ENCODE measurements at places on chromosomes 16 and 17.

- H3K36me3 ChIP-seq = no peaks in the 10 kb centered on the region
- H3K4me3 ChIP-seq = no peak overlapping the region
- H3K27me3 ChIP-seq = no peaks in the 10 kb centered on the region
- H3K4me1 ChIP-seq = no peaks in the 10 kb centered on the region
- no peak overlapping the region for H3K27ac ChIP-seq
Observed at GRCh38 chr16:64580558-64580957, 541.3 kb downstream of the CDH11 start.

DNA sequence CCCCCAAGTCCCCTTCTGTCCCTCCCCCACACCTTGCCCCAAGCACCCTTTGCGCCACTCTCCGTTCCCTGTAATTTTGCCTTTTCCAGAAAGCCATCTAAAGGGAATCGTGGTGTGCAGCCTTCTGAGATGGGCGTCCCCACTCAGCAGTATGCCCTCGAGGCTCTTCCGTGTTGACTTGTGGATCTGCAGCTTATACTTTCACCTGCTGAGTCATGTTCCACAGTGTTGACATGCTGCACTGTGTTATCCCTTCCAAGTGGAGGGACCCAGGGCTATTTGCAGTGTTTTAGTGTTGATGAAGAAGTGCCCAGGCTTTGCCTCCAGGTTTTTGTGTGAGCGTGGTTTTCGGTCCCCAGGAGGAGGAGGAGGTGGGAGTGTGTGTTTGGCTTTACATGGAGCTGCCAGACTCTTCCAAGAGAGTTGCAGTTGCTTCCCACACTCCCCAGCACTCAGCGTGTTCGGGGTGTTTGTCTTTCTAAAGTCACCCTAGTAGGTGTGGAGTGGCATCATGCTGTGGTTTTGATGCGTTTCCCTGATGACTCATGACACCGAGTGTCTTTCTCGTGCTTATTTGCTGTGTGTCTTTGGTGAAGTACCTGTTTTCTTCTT, 32.1 kb upstream of the JPT2 start:
- no peaks in the 10 kb centered on the region for H3K27me3 ChIP-seq
- H3K36me3 ChIP-seq = peaks cover 23% of the 10 kb centered on the region
- no peak overlapping the region for H3K27ac ChIP-seq
- H3K4me1 ChIP-seq = 0 out of 2 replicates have a peak, but pooled peaks cover 2% of the 10 kb centered on the region
- no peak for DNase-seq

- no peaks in the 10 kb centered on the region for H3K27me3 ChIP-seq
- DNase-seq = no peak
- H3K36me3 ChIP-seq = no peaks in the 10 kb centered on the region
- peaks cover 7% of the 10 kb centered on the region for H3K4me1 ChIP-seq
- no peak overlapping the region for H3K27ac ChIP-seq
Observed at GRCh38 chr17:65518256-65518655, 43.2 kb downstream of the AXIN2 start.

DNA sequence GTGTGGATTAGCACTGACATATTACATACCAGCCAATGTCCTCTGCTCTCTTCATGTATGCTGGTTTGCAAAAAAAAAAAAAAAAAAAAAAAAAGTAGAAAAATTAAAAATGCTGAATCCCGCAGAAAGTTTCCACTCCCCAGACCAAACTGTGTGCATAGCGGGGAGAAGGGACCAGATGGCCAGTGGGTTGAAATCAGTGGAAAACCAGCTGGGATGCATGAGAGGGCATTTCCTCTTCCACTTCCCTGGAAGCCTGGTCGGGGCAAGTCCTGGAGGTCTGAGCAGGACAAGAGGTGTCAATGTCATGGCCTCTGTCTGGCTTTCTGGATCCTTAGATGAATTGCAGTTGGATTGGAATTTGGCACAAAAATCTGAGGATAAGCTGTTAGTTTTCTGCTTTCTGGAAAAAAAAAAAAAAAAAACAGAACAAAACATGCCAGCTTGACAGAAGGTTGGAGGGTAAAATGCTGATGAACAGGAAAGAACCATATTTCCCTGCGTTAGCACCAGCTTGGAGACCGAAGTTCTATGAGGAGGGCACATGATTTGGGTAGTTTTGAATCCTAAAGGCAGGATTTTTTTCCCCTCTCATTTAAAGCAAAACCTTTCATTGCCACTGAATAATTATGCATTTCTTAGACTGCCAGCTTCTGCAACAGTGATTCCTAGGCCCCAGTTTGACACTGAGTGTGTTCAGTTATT, 941.5 kb upstream of the EEF2KMT start:
- peaks cover 7% of the 10 kb centered on the region for H3K4me1 ChIP-seq
- no peak for DNase-seq
- H3K36me3 ChIP-seq = no peaks in the 10 kb centered on the region
